ENCODE measurements at places on chromosomes 5 and 9.

- DNase-seq, result peak; percentile 27
Observed at GRCh38 chr5:123422433-123423277, 548 bp downstream of the CEP120 start.

GRCh38 chr5:145050181-145050580 is 785.0 kb downstream of the PRELID2 start:
- no peak for DNase-seq

- DNase-seq, result peak; percentile 13
Observed at GRCh38 chr9:38294220-38294960, 98.1 kb upstream of the ALDH1B1 start.

GRCh38 chr5:142495531-142495930 is 170.7 kb upstream of the SPRY4 start:
- DNase-seq, result peak; percentile 68

DNA sequence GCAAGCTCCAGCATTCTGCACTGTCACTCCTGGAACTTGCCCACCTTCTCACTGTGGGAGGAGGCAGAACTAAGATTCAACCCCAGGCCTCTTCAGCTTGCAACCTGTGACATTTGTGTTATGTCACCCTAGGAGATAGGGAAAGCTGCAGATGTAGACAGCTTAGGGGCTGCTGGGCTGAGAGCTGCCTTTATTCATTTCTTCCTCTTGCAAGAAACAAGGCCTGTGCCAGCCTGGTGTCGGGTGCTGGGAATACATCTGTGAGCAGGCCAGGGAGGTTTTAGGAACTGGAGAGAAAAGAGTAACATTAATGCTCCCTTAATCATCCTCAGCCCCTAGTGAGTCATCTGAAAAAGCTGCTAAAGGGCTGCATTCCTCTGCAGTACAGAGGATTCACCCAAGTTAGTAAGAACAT is 101.8 kb downstream of the FGF18 start:
- DNase-seq, result peak; percentile 95

- no peak for DNase-seq
Observed at GRCh38 chr9:99004717-99005460, 61.2 kb downstream of the COL15A1 start.

- no peak for DNase-seq
Observed at GRCh38 chr9:4196376-4196775, 103.5 kb downstream of the GLIS3 start.

DNA sequence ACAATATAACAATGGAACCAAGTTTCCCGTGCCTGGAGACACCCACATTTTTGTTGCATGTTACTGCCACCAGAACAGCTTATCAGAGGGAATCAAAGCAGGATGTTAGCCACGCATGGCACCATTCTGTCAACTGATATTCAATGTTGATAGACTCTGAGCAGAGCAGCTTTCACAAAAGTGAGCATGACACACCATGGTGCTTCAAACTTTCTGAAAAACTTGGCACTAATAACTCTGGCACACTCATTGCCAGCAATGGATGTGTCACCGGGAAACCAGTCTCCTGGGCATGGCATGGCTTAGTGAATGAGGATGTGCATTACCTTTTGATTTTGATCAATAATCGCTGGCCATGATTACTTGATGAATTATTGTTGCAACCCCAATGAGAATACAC is 19.7 kb downstream of the NIPSNAP3B start:
- no peak for DNase-seq

GRCh38 chr9:127844821-127845359 is 9.6 kb downstream of the ENG start:
- DNase-seq, result peak; percentile 28

DNA sequence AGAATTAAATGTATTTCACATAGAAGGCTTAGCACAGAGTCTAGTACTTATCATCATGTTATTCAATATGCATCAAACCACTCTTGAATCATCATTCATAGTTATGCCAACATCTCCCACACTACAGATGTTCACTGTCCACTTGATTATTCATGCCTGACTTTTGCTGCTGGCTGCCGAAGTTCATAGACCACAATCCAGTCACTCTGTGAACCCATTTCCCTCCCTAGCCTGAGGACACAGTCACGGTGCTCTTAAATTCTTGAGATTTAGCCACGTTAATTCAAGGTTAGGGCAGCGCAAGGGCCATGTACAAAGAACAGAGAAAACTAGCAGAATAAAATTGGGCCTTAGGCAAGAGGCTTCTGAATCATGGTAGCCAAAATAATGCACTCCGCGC is 32.4 kb downstream of the ABCA1 start:
- DNase-seq, result peak; percentile 88

DNA sequence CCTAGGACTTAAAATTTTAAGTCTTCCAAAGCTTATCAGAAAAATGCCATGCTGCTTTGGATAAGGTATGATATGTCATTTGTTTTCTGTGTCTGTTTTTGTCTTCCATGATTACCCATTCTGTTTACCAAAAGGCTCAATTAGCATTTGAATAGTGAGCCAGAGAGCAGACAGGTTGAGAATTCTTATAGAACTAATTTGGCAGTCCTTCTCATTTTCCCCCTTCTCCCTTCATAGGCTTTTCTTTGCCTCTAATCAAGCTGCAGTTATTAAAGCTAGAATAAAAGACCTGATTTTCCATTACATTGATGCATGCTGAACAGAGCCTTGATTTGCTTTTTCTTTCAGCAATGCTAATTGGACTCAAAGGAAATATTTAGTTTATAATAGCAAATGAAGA is 993.0 kb downstream of the MAT2B start:
- no peak for DNase-seq

Data from AG10803 (cell line).